NCI-H1092 (cell line): ENCODE measurements at places on chromosomes 2 and 18.
A peak's percentile ranks its signal among the peaks of the same experiment; 100 is the strongest.

DNA sequence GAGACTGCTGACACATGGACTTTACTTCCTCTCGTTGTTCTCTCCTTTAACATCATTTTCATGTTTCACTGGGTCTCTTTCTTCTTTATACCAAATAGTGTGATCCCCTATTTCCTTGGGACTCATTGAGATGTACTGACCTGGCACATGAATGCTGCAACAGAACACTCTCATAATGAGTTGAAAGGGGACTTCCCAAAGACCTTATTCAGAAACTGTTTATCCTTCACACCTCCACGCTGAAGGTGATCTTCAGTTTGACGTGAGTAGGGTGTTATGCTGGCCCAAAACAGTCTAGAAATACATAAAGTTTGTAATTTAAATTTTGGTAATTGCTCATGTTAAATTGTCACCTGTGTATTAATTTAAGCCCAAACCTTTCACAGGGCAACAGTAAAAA, 1096.8 kb upstream of the GYPC start:
- no peak for DNase-seq

GRCh38 chr2:238291550-238292281, 3.3 kb upstream of the PER2 start:
- no peak for DNase-seq

GRCh38 chr2:161388146-161388779, 27.8 kb upstream of the TBR1 start:
- DNase-seq = no peak

DNA sequence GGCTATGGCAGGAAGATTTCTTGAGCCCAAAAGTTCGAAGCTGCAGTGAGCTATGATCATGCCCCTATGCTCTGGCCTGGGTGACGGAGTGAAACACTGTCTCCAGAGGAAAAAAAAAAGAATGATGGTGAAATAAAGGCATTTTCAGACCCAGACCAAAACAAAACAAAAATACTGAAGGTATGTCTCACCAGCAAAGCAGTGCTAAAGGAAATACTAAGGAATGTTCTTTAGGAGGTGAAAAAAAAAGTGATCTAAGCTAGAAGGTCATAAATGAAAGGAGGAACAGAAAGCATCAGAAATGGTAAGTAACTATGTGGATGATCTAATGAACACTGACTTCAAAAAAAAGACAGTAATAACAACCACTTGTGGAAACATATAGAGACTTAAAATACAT, 18.7 kb downstream of the SS18 start:
- DNase-seq = no peak

- peak; percentile 62 for DNase-seq
These were observed 95.0 kb downstream of the RNF144A start for GRCh38 chr2:7012141-7012764.

GRCh38 chr2:138930571-138930970, 150.4 kb upstream of the NXPH2 start:
- no peak for DNase-seq

GRCh38 chr2:138559641-138560040, 58.1 kb downstream of the SPOPL start:
- no peak for DNase-seq

- no peak for DNase-seq
These were observed 1.3 kb downstream of the NEUROD1 start for GRCh38 chr2:181678861-181679543.

- peak; percentile 75 for DNase-seq
These were observed 216.3 kb upstream of the DTNA start for GRCh38 chr18:34493566-34494358.

- DNase-seq = no peak
These were observed 51.4 kb upstream of the RIOK3 start for GRCh38 chr18:23401400-23402347.

- DNase-seq = no peak
These were observed 253.4 kb downstream of the PIEZO2 start for GRCh38 chr18:10895976-10896375.

- no peak for DNase-seq
These were observed 111.8 kb upstream of the STON1 start for GRCh38 chr2:48417856-48418838.

DNA sequence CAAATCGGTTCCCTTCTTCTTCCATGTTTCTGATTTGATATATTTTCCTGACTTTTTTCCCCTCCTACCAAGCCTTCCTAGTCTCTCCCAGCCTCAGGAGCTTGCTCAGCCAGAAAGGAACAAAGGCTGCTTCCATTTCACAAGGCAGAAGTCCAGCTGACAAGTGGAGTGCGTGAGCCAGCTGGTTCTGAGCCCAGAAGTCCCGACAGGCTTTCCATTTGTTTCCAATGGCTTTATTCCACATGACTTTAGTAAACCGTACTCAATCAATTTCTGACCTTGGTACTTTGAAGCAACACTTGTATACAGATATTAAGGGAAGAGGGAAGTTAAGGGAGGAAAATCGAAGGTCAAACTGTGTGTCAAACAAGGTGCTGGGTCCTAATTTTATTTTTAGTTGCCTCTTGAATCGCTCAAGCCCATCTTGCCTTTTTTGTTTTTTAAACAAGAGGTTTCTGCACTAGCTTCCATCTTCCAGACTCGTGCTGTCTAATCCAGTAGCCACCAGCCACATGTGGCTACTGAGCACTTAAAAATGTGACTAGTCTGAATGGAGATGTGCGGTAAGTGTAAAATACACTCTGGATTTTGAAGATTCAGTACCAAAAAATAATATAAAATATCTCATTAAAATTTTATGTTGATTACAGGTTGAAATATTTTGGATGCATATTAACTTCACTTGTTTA, 36.2 kb downstream of the WIPF1 start:
- DNase-seq = peak; percentile 84

DNA sequence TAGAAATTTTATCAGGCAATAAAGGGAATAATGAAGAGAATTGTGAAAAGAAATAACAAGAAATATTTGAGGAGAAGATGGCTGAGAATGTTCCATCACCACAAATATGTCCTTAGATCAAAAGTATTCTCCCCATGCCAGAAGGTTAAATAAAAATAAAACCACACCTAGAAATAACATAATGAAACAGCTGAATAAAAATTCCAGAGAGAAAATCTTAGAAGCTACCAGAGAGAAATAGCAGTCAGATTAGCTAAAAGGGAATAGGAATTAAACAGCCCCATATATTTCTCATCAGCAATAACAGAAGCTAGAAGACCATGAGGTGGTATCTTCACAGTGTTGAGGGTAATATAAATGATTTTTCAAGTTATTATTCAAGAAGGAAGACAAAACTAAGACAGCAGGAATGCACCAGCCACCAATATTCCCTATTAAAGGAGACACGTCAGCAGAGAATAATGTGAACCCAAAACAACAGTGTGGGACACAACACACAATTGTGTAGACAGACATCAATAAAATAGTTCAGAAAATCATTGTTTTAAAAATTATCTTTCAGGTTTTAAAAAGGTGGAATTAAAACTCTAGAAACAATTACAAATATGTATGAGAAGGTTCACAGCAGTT, 82.0 kb upstream of the NEDD4L start:
- no peak for DNase-seq

GRCh38 chr2:24675338-24675737, 117.9 kb downstream of the PTRHD1 start:
- DNase-seq = no peak

GRCh38 chr2:75570948-75571729, 10.4 kb upstream of the EVA1A start:
- no peak for DNase-seq

DNA sequence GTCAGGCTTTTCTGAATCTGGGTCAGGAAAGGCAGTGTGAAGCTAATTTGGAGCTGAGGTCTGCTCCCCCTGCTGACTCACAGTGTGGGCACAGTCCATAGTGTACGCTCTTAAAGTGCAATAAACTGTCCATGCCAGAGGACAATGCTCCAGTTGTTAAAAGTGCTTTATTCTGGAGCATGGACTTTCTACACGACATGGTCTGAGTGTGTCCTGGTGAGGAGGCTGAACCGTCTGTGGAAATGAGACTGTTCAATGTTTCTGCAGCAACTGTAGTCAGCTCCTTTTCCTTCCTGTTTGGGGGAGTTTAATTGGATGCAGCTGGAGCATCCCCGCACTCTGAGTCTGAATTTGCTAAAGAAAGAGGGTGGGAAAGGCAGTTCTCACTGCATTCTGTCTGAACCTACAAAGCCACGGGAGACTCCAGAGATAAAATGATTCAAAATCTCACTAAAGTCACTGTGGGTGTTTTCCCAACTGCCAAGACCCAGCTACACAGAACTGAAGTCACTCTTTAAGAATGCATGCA, 110.2 kb upstream of the TRIB2 start:
- DNase-seq = no peak

- no peak for DNase-seq
These were observed 8.8 kb downstream of the NABP1 start for GRCh38 chr2:191686729-191687128.

GRCh38 chr2:127174136-127174535, 46.0 kb downstream of the CYP27C1 start:
- DNase-seq = no peak

- no peak for DNase-seq
These were observed 18.1 kb upstream of the DYNC1I2 start for GRCh38 chr2:171669121-171669520.

GRCh38 chr2:20558391-20559150, 92.3 kb downstream of the HS1BP3 start:
- DNase-seq = no peak

DNA sequence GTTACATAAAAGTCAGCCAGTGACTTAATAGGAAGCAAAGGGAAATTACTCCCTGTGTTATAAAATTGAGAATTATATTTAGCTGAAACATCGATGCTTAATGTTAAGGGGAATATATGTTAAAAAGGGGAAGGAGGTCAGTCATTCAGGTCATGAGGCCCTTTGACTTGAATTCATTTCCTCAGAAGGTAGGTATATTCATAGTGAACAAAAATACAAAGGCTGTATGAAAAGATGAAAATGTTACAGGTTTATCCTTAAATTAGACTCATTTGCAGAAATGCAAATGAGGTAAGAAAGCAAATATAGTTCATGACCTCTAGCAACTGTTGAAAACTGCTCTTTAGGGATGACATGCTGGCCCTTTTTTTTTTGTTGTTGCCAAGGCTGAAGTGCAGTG, 20.8 kb downstream of the MSH6 start:
- no peak for DNase-seq

DNA sequence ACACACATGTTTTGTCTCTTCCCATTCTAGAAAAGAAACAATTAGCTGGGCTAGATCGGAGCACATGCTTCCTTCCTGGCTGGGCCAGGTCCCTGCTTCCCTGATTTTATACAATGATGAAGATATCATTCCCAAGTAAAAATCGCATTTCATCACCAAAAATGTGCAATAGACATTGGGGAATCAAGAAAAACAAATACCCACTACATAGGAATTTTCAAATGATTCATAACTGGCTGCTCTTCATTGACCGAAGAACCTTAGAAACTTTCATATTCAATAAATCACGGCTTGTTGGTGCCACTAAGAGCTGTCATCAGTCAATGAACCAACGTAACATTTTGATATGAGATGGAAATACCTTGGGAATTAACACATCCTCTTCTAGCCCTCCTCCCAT, 373.6 kb upstream of the TRIB2 start:
- no peak for DNase-seq

GRCh38 chr18:77442393-77442792, 192.7 kb downstream of the GALR1 start:
- DNase-seq = no peak

DNA sequence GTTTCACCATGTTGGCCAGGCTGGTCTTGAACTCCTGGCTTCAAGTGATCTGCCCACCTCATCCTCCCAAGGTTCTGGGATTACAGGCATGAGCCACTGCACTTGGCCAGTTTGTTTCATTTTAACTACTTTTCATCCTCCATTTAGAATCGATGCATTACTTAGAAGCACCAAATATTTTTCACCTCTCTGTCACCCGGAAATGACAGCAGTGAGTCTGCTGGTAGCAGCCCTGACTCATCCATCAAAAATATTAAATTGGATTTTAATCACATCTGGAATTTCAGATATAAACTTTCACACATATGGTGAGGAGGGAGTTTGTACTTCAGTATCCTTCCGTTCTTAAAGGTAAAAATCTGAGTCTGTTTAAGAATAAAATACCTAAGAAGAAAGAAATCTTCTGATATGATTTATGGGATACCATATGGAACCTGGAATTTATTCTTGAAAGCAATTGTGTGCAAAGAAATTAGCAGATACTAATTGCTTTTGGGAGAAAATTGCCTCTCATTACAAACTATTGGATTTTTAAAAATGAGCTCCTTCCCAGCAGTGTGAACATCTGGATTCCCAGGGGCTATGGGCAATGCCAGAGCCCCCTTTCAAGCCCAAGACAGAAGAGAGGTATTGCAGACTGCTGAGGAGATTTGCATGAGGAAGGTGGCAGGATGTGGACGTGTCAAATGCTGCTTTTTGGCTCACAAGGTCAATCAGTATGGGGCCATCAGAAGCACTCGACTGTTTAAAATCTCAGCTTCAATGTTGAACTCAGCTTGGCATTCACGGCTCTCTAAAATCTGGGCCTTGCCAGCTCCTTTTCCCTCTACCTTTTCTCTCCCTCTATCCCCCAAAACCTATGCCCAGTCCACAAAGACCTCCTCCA, 279.5 kb upstream of the SIX2 start:
- DNase-seq = no peak

GRCh38 chr2:145546091-145546490, 1026.2 kb upstream of the ZEB2 start:
- DNase-seq = no peak

- no peak for DNase-seq
These were observed 18.1 kb upstream of the E2F6 start for GRCh38 chr2:11483806-11484617.

DNA sequence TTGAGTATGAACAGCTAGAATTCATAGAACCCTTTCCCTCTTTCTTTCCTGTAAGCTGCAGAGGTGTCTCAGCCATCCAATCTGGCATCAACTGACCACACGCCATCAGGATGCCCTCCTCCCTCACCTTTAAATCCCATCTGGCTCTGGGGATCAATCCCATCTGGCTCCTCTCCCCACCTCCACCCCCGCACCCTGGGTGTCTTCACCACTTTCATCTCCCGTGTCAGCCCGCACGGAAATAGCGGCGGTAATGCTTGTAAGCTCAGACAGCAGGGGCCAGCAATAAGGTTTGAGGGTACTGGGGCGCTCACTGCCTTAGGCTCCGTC, 508 bp upstream of the TUBA4B start:
- DNase-seq = no peak

DNA sequence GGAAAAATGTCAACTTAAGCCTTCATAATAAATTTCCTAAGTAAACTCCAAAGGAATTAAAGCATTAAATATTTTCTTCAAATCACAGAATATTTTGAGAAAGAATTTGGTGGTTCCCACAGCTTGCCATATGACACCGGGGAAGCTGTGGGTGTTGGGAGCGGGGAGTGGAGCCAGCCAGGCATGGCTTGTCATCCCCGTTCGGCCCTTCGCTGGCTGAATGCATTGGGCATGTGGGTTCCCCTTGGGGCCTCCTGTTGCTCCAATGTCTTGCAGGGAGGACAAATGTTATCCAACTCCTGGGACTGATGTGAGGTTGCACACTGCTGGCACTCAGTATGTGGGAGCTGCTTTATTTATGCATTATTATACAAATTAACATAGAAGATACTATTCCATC, 18.6 kb downstream of the NGEF start:
- no peak for DNase-seq
